ENCODE measurements at places on chromosomes 4 and X.
A peak's percentile ranks its signal among the peaks of the same experiment; 100 is the strongest.

DNA sequence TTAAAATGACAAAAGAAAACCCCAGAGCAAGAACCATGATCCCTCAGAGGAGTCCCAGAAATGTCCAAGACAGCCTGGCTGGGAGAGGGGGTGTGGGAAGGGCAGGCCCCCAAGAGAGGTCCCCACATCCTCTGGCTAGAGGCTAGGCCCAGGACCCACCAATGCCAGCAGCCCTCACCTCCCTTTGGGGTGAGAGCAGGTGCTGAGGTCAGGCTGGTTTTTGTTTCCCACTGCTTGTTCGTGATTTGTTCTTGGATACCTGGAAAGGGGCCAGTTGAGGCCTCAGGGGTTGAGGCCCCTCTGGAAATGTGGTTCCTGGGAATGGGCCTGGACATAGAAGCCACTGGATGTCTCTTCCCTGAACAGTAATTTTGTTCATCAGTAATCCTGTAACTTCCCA lies 2.3 kb upstream of the GRSF1 start:
- no peak for DNase-seq

DNA sequence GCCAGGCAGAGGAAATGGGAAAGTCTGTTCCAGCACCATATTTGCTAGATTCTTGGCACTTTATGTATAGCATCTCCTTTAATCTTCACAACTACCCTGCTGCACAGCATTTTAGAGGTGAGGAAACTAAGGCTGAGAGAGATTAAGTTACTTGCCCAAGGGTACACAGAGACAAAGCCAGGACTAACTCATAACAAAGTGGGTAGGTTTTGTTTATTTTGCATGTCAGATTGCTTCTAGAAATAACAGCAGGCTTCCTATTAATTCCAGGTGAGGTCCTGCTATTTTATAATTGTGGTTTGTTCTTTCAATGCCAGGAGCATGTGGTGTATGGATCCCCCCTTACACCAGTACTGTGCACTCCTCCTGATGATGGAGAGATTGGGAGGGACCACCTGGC lies 15.0 kb downstream of the TCEANC start:
- DNase-seq: no peak

GRCh38 chrX:10326578-10326977 lies 169.8 kb downstream of the CLCN4 start:
- no peak for DNase-seq

DNA sequence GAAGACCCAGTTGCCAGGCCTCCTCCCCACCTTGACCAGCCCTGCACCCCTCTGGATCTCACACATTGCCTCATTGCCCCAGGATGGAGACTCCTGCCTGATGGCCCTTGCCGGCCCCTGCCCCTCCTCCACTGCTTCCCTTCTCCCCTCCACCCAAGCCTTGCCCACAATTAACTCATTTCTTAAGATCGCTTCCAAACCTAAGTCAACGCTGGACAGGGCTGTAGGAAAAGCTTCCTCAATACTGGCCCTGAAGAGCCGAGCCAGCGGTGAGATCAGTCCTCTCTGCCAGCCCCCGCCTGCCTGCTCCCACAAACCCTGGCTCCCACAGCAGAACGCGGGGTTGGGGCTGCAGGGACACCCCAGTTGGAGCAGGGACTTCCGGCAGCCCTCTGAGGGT lies 7.5 kb upstream of the HAUS7 start:
- DNase-seq: no peak

- no peak for DNase-seq
Observed at GRCh38 chr4:131427000-131427399, 1722.1 kb upstream of the PCDH10 start.

DNA sequence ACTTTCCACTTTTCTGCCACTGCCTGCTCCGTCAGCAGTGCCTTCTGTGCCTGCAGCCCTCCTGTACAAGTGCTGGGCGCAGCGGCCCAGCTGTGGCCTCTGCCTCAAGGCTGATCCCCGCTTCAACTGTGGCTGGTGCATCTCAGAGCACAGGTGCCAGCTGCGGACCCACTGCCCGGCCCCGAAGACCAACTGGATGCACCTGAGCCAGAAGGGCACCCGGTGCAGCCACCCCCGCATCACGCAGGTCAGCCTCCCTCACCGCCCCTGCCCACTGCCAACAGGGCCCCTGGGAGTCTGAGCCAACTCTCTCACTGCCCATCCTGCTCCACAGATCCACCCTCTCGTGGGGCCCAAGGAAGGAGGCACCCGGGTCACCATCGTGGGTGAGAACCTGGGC lies 7.5 kb downstream of the PLXNA3 start:
- no peak for DNase-seq

- no peak for DNase-seq
Observed at GRCh38 chr4:132502096-132502552, 647.0 kb upstream of the PCDH10 start.

GRCh38 chrX:13093529-13094140 lies 49.2 kb upstream of the FAM9C start:
- no peak for DNase-seq

- no peak for DNase-seq
Observed at GRCh38 chr4:7361280-7361895, 73.3 kb downstream of the PSAPL1 start.

DNA sequence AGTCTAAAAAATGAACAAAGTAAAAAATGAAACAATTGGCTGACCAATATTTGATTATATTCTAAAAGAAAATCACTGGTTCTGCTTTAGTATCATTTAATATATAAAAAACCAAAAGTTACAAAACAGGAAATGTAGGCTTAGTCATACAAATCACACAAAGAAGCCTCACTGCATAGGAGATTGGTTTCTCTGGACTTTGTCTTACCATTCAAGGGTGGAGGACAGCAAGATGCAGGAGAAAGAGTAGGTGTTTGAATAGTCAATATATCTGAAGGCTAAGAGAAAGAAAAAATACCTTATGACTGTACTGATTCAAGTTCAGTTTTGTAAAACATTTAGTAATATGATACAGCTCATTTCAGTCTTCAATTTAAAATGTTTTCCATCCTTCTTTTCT lies 28.6 kb upstream of the TAF9B start:
- DNase-seq: no peak

- no peak for DNase-seq
Observed at GRCh38 chr4:65508168-65508567, 162.1 kb downstream of the EPHA5 start.

DNA sequence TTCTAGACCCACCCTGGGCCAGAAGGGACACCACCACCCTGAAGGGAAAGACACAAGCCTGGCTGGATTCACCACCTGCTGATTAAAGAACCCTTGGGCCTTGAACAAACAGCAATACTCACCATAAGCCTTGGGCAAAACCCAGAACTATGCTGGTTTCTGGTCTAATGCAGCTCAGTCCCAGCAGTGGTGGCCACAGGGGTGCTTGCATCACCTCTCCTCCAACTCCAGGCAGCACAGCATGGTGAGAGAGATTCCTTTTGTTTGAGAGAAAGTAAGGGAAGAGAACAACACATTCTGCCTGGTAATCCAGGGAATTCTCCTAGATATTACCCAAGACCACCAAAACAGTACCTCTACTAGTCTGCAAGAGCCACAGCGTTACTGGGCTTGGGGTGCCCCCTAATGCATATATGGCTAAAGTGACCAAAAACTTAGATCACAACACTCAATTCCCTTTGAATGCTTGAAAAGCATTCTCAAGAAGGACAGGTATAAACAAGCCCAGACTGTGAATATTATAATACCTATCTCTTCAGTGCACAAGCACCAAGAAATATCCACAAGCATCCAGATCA lies 25.7 kb downstream of the RNF128 start:
- no peak for DNase-seq

DNA sequence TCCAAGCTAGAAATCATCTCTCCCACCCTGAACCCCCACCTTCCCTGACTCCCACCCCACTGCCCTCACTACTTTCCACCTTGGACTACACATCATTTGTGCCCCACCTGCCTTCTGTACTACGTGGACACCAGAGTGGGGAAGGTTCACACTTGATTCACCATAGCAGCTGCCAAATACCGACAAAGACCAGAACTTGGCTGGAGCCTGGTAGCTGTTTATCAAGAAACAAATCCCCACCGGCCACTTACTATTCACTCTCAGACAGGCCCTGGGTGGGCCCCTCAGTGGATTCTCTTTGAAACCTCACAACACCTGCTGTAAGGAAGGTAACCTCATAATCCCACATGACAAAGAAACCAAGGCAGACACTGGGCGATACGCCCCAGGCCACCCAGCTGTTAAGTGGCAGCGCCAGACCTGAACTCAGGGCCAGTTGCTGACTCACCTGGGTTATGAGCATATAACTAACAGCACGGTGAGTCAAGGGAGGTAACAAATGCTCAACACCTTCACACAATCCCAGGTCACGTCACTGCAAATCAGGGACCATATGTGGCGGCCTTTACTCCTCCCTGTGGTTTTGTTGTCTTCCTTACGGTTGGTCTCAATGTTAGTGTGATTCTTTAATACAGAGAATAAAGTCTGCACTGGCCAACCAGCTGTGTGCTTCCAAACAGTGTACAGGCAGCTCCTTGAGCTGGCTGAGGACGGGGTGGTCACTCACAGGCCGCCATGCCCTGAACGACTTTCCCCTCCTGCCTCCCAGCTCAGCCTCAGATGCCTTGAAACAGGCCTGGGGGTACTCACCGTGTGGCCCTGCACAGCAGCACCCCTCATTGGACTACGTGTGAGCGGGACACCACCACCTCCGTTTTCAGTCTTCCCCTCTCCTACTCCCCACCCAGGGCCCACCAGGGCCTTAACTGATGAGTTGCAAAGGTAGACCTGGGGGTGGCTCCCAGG lies 7.5 kb downstream of the WDR1 start:
- no peak for DNase-seq

DNA sequence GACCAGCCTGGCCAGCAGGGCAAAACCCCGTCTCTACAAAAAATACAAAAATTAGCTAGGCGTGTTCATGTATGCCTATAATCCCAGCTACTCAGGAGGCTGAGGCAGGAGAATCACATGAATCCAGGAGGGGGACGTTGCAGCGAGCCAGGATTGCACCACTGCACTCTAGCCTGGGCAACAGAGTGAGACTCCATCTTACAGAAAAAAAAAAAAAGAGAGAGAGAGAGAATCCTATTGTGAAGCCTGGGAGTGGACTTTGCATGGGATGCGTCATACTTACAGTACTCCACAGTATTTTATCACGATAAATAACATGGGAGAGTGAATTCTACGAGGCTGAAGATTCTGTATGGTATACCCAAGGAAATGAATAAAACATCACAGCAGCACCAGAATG lies 139.6 kb downstream of the AASDH start:
- DNase-seq: no peak

DNA sequence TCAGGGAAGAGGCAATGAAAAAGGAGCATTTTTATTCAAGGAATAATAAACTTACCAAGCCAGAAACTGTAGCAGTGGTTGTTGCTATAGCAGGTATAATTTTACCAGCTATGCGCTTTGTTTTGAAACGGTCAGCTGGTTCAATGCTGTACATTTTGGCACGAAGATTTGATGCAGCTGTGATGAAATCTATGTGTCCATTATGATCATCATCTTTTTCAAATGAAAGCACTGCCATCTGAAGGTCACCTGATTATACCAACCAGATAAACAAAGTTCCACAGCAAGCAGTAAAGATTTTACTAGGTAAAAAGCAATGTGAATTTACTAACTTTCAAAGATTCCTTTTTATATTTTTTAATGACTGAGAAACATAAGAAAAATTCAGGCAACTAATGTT lies 66.4 kb downstream of the STAP1 start:
- no peak for DNase-seq

GRCh38 chrX:87376896-87377295 lies 140.7 kb upstream of the KLHL4 start:
- DNase-seq: no peak

GRCh38 chr4:142211444-142211843 lies 575.1 kb downstream of the IL15 start:
- DNase-seq: no peak

DNA sequence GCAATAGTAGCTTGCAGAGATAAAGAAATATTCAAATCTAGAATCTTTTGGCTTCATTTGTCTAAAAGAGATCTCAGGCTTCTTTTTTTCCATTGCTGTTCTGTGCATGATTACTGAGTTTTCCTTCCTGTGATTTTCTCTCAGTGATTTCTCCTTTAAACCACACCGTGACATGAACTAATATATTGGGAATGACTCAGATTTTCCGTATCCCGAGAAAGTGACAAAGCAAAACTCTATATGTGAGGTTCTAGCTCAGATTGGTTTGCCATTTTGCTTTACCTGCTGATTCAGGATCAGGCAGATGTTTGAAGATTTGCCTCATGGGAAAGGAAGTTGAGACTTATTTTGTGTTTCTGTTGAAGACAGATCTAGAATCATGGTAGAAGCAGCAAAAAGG lies 59.4 kb downstream of the MTHFD2L start:
- no peak for DNase-seq

GRCh38 chr4:169231647-169232262 lies 39.0 kb downstream of the SH3RF1 start:
- DNase-seq: no peak

DNA sequence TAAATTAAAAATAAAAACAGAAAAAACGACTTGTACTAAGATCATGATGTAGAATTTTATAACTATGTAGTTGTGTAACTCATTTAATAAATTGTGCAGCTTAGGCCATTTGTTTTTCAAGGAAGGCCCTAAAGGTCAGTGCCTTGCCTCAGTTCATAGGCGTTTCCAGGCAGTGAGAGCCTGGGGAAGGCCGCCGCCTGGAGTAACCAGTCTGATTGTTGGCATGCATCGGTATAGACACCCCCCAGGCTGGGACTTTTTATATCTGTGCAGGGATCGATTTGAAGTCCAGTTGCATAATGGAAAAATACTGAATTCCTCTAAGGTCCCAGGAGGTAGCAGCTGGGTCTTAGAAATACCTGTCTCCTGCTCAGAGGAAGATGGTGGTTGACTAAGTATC lies 77.2 kb downstream of the TMEM131L start:
- no peak for DNase-seq

GRCh38 chr4:152820073-152820472 lies 40.3 kb downstream of the ARFIP1 start:
- DNase-seq: no peak

DNA sequence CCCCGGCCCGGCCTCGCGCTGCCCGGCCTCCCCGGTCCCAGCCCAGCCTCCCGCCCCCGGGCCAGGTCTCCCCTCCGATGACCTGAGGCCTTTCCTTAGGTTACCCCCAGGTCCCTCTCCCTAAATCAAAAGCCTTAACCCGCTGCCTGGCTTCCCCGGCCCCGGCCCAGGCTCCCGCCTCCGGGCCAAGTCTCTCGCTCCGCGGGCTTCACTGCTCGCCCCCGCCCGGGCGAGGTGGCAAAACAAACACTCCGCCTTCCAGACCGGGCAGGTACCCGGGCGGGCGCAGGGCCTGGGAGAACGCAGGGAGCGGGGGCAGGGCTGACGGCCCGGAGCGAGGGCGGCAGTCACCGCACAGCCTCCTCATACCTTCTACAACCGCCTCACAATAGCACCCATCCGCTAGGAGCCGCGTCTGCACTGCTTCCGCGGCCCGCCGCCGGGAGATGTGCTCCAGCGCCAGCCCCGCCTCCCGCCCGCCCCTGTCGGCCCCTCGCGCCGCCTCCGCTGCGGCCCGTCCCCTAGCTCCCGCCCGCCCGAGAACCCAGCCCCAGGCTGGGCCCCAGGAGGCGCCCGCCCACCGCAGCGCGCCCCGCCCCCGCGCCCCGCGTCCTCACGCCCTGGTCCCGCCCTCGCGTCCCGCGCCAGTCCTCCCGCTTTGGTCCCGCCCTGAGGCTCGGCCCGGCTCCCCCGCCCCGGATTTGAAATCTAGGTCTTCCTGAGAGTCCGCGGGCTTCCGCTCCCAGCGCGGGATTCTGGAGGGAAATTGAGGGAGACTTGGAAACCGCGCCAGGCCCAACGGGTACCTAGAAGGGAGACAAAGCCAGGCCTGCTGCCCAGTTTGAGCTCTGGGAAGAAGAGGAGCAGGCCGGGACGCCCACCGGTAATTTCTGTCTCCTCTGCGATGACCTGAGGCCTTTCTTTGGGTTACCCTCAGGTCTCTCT lies at the start of the genes CASP3 and PRIMPOL:
TSS of gene CASP3 (minus strand) at position 422 of the 945 bp plus-strand sequence. CDS start 10,994 bp downstream, outside the sequence.
TSS of gene PRIMPOL (plus strand) at position 713 of the 945 bp plus-strand sequence. CDS start 7,403 bp downstream, outside the sequence.
- DNase-seq: peak; percentile 86
